Mucosa of descending colon (tissue), 3 donors: ENCODE measurements at places on chromosomes 12 and 14. TPM values are rescaled to one million over a fixed set of nuclear protein-coding genes. Genes with fewer than 3 reads are reported as not detected.

The NR4A1 gene
- 16.2 TPM for total RNA-seq

The KERA gene
- total RNA-seq: not detected

The DLGAP5 gene
- 2.0 TPM for total RNA-seq

The GARIN6 gene
- not detected for total RNA-seq

DNA sequence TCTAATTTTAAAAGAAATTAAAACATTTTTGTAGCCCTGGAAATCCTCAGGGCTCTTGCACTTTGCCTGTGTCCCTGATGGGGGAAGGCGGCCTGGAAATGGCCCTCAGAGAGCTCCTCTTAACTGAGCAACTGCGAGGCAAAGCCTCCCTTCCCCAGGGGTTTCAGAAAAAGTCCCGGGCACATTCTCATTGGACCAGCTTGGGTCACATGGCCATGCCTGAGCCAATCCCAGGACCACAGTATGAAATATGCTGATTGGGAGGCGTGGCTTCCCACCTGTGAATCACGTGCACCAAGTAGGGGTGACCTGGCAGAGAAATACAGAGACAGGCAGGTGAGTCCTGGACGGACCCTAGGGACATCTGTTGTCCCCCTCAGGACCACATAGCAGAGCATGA is 90.4 kb upstream of the SFSWAP start:
- no peak for DNase-seq

- no peak for DNase-seq
Measured at GRCh38 chr12:62724947-62725451, 210.0 kb downstream of the PPM1H start.

DNA sequence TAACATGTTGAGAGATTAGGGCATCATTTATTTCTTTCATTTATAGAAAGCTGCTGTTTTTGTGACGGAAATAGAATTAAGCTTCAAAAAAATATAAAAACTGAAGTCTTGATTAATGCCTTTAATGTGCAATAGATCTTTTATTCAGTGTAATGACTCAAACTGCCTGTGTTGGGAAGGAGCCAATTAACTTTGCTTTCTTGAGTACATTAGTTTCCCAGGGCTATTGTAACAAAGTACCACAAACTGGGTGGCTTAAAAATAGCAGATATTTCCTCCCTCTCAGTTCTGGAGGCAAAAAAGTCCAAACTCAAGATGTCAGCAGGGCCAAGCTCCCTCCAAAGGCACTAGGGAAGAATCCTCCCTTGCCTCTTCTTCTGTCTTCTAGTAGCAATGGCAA is 36.6 kb downstream of the EID3 start:
- DNase-seq: no peak

- DNase-seq: no peak
Measured at GRCh38 chr12:45743247-45743646, 13.7 kb downstream of the ARID2 start.

DNA sequence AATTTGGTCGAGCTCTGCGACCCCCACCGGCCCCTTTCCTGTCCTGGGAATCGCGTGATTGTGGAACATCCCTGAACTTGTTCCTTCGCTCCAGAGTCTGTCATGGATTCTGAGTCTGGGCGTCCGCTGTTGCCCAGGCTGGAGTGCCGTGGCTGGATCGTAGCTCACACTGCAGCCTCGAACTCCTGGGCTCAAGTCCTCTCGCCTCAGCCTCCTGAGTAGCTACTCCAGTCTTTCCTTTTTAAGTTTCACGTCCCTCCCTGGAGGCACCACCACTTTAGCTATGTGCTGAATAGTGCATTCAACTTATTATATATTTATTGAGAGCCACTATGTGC is 698 bp downstream of the ACOT6 start:
- no peak for DNase-seq

DNA sequence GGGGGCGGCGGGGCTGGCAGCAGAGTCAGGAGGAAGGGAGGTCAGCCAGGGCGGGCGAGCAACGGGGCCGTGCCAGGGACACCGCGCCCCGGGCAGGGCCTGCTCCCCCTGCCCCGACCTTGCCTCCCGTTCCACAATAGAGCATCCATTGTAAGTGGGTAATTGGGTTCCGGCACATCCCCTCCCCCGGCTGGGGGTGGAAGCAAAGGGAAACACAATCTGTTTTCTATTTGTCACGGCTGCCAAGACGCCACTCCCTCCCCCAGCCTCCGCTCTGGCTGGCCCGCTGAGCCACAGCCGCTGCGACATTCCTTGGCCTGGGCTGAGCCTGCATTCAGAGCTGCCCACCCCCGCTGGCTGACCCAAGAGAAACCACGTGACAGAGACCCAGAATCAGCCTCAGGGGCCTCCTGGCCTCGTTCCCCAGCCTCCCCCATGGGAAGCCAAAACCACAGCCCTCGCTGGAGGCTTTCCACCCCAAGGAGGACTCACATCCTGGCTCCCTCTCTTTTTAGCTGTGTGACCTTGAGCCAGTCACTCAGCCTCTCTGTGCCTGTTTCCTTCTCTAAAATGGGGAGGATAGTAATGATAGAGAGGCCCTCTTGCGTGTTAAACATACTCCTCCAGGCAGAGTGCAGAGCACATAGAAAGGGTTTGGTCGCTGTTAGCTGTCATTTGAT is 117.6 kb downstream of the SCARB1 start:
- DNase-seq: peak; percentile 89

DNA sequence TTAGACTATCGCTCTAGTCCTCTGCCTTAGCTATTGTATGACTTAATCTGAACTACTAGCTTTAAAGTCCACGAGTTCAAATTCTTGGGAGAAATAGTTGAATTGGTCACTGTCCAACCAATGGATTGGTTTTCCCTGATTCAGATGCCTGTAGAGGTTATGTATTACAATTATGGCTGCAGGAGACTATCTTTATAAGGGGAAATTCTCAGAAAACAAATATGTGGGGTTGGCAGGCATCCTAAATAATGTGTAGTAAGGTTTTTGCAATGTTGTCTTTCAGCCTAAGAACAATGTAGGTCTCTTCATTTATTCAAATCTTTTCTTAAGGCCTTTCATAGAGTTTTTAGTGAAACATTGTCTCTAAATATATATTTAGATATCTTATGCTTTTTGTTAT is 26.9 kb downstream of the MYRFL start:
- DNase-seq: no peak

- no peak for DNase-seq
Measured at GRCh38 chr14:75539561-75540478, 17.6 kb downstream of the BATF start.

DNA sequence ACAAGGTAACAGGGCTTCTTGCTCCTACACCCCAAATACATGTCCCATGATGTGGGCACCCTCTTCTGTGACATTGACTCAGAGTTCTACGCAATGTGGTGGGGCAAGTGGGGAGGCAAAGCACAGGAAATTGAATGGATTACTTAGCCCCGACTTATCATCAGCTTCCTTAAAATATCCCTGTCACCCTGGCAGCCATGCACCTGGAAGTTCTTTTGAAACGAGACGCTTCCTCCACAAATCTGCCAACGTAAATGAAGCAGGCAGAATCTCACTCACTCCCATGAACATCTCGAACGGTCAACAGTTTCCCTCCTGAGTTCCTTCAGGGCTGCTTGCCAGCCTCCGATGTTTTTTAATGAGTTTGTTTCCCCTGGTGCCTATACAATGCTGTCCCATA is 33.5 kb downstream of the RNFT2 start:
- no peak for DNase-seq

GRCh38 chr14:78254911-78255461 is 84.8 kb downstream of the NRXN3 start:
- DNase-seq: no peak

DNA sequence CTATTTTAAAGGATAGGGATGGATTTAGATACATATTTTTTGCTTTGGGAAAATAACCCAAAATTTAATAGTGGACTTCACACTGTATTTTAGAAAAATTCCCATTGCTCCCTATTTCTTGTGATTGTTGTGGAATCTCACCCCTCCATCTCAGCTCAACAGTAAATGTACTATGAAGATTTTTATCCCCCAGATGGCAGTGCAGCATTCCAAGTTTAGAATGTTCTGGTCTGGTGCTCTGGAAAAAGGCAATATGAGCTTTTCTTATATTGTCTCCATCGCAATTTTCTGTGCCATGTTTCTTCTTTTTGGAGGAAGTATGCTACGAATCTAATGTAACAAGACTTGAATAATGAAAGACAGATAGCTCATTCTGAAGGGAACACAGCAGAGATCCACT is 471.7 kb upstream of the SYT1 start:
- no peak for DNase-seq

DNA sequence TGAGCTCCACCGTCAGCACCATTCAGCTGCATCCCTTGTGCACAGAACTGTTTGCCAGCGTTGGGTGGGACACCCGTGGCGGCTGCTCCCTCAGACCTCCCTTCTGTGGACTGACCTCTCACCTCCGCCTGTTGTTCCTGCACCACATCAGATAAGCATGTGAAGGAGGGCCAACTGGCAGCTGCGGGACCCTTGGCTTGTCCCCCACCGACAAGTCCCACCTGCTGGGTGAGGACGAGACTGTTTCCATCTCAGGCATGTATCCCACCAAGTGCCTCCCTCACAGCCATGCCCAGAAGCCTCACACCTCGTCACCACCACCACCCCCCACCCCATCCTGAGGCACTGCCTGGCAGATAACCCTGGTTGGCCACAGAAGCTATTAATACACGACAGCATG is 18.6 kb upstream of the TEAD4 start:
- DNase-seq: no peak

DNA sequence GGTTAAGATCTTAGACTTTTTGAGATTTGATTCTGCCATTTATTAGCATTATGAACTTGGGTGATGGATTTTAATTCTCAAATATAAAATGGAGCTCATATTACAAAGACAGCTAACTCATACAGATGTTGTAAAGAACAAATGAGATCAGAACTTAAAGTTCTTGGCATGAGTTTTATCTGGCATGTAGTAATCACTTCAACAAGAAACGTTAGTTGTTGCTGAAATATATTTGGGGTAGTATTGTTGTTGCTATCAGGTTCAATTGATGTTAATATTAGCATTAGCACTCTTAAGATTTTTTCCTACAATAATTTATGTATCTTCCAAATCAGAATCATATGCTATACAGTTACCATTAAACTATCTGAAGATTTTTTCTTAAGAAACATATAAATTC is 71.0 kb downstream of the SLC6A15 start:
- DNase-seq: no peak

DNA sequence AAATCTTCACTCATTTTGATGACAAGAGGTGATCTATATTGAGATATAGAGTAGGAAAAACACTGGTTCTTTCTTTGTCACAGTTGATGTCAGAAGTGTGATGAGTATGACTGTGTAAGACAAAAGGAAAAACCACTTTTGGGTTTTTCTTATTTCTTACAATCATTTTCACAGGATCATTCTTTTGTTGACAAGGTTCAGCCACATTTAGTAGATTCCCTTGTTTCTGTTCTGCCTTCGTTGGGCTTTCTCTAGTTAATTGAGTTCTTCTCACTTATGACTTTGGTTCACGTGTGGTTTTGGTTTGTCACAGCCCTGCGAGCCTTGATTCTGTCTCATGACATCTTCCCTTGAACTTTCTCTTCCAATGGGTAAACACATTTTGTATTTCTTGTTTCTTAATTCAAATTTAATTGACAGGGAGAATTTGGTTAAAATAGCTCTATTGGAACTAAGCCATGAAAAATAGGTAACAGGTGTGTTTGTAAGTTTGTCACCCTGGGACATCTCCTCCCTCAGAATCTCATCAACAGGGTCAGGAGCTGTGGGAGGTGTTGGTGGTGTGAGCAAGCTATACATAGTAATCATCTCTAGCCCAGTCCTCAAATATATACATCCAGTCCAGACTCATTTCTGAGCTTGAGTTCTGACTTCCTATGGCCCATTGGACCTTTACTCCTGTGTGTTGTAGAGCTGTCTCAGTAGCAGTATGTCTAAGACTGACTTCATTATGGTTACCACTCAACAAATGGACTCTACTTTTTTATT is 255.3 kb downstream of the BMP4 start:
- DNase-seq: no peak

- DNase-seq: peak; percentile 83
Measured at GRCh38 chr12:106139422-106140171, 843 bp upstream of the NUAK1 start.
